Right ventricle myocardium superior (tissue), 1 donor: ENCODE measurements at places on chromosomes 11 and 22. TPM values are rescaled to one million over a fixed set of nuclear protein-coding genes. Genes with fewer than 3 reads are reported as not detected.

The PKNOX2 gene
- 5.8 TPM for total RNA-seq

The CCND1 gene
- 136 TPM for total RNA-seq

The SLC35F2 gene
- total RNA-seq: 0.35 TPM

The LARGE1 gene
- 140 TPM for total RNA-seq

The PRG3 gene
- total RNA-seq: not detected

The RASGRP2 gene
- 38.4 TPM for total RNA-seq

The C11orf16 gene
- not detected for total RNA-seq

The C11orf97 gene
- not detected for total RNA-seq

The PICK1 gene
- 20.4 TPM for total RNA-seq

The SRSF8 gene
- total RNA-seq: 18.2 TPM

The CRYBB2 gene
- not detected for total RNA-seq

- no peak for DNase-seq
Observed at GRCh38 chr11:14454861-14455632, 44.6 kb downstream of the COPB1 start.

GRCh38 chr11:125074511-125075241, 11.6 kb downstream of the SLC37A2 start:
- DNase-seq: no peak

GRCh38 chr11:3192511-3193372, 25.9 kb downstream of the MRGPRG start:
- DNase-seq: no peak

DNA sequence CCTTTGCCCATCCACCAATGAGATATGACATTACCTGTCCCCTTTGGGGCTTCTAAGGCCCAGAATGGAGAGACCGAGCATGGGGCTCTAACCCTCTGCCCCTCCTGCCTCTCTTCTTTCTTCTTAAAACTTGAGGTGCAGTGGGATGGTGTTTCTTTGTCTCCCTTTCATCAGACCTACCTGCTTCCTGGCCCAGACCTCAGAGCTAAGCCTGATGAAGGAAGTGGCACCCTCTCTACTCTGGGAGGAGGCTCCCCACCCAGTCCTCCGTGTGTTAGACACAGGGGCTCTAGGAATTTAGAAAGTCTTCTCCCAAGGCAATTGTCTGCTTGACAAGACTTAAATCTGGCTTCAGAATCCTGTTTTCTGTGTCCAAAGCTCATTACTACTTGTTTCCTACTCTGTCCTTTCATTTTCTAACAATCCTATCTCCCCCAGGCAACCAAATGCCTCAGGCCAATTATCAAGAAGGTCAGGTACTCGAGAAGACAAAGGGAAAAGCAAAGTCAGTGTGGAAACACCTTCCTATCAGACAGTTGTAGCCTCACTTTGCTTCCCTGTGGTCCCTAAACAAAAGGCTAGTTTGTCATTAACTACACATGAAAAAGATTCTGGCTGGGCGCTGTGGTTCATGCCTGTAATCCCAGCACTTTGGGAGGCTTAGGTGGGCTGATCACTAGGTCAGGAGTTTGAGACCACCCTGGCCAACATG, 20.3 kb upstream of the PARVA start:
- no peak for DNase-seq

DNA sequence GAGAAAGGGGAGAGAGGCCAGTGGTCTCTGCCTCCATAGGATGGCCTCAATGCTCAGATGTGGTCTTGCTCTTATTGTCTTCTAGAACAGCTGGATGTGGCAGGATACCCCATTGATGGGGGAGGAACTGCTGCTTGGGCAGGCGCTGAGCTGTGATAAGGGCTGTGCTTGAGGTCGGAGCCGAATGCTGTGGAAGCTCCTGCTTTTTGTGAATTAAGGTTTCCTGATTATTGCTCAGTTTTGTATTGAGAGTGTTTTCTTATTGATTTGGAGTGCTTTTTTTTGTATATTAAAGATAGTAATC, 57.2 kb downstream of the CABIN1 start:
- DNase-seq: no peak

DNA sequence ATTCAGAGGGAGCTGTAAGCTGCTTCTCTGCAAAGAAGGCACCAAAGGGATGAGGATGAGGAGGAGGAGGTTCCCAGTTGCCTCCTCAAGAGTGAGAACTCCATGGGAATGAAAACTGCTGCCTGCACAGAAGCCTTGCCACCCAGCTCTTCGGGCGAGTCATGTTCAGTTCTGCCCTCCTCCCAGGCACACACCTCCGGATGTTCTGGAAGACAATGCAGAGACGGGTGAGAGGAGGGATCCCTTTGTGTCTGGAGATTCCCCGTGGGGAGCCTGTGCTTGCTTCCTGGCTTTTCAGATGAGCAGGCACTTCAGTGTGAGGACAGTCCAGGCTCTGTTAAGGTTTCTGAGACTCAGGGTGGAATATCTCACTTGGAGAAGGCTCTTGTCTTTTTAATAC, 295.6 kb downstream of the DDX10 start:
- no peak for DNase-seq

- peak; percentile 84 for DNase-seq
Observed at GRCh38 chr22:17910561-17911311, 113.6 kb downstream of the MICAL3 start.

DNA sequence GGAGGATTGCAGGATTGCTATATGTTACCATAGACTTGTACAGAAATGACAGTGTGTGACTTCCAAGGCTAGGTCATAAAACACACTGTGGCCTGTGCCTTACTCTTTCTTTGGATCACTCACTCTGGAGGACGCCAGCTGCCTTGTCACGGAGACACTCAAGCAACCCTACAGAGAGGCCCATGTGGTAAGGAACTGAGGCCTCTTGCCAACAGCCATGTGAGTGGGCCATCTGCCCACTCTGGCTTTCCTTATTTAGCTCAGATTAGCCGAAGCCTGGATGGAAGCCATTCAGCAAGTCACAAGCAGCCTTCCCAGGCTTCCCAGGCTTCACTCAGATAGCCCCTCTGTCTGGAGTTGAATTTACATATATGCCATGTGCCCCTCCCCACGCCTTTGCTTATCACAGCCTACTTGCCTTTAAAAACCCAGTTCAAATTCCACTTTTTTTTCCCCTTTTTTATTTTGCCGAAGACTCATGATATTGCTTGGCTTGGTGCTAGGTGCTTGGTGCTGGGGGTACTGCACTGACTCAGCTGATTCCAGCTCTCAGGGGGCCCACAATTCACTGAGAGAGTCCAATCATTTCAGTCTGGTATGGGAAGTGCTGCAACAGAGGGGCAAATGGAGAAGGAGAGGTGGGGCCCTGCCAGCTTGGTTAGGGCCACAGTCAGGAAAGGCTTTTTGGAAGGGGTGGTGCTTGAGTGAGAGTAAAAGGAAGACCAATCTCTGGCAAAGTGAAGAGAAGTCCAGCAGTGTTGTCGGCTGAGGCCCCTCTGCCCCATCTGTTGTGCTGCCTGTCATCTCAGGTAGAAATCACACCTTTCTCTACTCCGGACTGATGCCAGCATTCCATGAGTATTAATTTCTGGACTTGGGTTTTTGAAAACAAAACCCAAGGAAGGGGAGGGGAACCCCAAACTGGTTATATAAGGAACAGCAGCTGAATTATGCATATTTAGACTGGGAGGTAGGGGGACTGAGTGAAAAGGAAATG, 14.5 kb upstream of the P4HA3 start:
- DNase-seq: peak; percentile 92

GRCh38 chr22:30245181-30245984, 1.2 kb downstream of the LIF start:
- no peak for DNase-seq

- no peak for DNase-seq
Observed at GRCh38 chr11:61046833-61047232, 55.5 kb upstream of the CD5 start.

GRCh38 chr11:115869780-115870431, 365.7 kb upstream of the CADM1 start:
- no peak for DNase-seq

- DNase-seq: no peak
Observed at GRCh38 chr22:49660794-49661781, 166.6 kb downstream of the BRD1 start.

GRCh38 chr11:5277807-5278382, 8.2 kb upstream of the HBE1 start:
- DNase-seq: no peak

GRCh38 chr11:65221026-65221425, 39.3 kb downstream of the CAPN1 start:
- no peak for DNase-seq

- DNase-seq: no peak
Observed at GRCh38 chr11:30377347-30377746, 54.4 kb downstream of the ARL14EP start.

- no peak for DNase-seq
Observed at GRCh38 chr22:22013559-22014284, 31.1 kb upstream of the TOP3B start.

DNA sequence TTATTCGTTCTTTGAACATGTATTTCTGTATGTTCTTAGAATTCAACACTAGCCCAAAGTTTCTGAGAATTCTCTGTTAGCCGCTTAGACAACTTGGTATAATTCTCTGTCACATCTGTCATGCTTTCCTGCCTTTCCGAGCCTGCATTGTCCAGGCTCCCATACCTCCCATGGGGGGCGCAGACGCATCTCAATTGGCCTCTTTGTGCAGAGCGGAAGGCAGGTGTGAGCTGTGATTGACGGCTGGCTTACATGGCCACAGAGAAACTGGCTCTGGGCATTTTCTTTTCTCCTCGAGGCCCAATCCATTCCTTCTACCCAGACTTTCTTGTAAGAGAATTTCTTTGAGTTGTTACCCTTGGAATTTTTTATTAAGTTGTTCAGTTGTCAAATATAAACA, 132.7 kb upstream of the SESN3 start:
- no peak for DNase-seq

- peak; percentile 75 for DNase-seq
Observed at GRCh38 chr11:59668188-59668949, 468 bp downstream of the PATL1 start.

- DNase-seq: peak; percentile 95
Observed at GRCh38 chr11:114059278-114059983, at the start of gene ZBTB16. Gene ZBTB16 (plus strand): TSS chr11:114059711. CDS start chr11:114063301, 3,590 bp downstream.

DNA sequence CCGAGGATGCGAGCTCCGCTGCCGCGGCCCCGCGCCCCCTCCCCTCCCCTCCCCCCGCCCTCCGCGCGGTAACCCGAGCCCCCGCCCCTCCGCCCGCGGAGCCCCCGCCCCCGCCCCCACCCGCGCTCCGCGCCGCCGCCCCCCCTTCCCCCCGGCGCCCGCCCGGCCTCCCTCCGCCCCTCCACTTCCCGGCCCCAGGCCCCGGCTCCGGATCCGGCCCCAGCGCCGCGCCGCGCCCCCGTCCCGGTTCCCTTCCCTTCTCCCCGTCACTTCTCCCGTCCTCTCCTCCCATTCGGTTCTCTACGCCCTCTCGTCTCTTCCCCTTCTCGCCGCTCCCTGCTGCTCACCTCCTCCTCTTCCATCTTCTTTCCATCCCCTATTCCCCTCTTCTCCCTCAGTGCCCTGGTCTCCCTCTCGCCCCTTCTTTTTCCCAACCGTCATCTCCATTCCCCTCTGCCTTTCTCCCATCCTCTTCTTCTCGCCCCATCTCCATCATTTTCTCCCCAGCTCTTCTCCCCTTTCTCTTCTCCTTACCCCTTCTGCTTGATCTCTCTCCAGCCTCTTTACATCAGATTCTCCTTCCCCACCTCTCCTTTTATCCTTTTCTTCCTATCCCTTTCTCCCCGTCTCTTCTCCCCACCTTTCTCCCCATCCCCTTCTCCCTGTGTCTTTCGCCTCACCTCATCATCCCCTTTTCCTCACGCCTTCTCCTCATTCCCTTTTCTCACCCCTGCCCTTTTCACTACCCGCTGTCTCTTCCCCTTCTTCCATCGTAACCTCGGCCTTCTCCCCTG, at the start of gene DCHS1:
TSS of gene DCHS1 (minus strand) at position 20 of the 794 bp plus-strand sequence. CDS start 14,196 bp downstream, outside the sequence.
- peak; percentile 70 for DNase-seq

DNA sequence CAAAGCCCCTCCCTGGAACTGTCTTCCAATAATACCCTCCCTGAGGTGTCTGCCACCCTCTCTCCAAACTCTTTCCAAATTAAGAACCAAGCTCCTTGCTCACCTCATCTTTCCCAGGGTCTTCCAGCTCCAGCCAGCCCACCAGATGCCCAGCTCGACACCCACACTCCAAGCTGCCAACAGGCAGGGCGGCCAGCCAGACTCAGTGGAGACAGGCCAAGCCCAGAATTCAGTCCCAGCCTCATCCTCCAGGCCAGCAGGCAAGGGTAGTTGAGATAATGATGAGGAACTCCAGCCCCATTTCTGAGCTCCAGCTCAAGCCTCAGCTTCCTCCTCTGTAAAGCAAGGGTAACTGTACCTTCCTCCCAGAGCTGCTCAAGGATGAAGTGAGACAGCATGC, 132.9 kb downstream of the CHST1 start:
- no peak for DNase-seq

DNA sequence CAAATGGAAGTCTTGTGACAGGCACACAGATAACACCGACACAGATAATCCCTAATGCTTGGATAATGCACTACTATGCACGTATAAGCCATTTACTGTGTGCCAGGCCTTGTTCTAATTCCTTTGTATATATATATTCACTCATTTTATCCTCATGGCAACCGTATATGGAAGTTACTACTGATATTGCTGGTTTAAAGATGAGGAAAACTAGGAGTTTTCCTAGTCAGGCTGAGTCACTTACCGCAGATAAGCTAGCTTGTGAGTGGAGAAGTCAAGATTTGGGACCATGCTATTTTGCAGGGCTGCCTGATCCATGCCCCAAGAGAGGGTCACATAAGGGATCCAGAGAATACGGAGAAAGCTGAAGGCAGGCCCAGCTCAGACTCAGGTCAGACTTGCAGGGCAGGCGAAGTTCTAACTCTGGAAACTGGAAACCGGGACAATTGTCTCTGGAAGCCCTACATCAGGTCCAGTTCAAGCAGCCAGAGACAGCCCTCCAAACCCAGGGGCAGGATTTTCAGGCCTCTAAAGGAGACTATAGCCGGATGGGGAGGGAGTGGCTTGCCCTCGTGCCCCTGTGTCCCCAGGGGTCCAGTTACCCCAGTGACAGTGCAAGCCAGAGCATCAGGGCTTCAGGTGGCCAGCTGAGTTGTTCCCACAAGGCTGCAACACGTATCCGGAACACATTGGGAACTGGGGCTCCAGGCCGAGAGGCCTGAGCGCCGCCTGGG, 534.8 kb downstream of the INSC start:
- DNase-seq: no peak

DNA sequence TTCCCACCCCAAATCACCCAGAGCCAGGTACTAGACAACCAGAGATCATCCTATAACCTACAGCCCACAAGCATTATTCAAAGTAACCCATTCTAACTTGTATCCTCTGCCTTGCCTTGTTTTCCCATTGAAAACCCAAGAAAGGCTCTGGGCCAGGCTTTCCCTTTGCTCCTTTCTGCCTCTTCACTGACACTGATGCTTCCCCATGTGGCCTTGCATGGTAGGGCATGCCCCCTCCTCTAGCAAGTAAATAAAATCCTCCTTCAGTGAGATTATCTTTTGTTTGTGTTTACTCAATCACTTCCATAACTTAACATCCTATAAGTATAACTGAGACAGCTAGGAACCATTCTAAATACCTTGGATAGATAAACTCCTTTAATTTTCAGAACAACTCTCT, 65.6 kb upstream of the FAR1 start:
- DNase-seq: no peak

DNA sequence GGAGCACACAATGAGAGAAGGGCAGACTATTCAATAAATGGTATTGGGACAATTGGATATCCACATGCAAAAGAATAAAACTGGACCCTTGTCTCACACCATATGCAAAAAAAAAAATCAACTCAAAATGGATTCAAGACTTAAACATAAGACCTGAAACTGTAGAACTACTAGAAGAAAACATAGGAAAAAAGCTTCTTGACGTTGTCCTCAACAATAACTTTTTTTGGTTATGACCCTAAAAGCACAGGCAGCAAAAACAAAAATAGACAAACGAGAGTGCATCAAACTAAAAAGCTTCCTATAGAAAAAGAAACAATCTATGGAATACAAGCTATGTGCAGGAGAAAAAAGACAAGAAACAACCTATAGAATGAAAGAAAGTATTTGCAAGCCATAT, 37.1 kb upstream of the EED start:
- DNase-seq: no peak

- no peak for DNase-seq
Observed at GRCh38 chr11:45537614-45538013, 127.8 kb downstream of the CHST1 start.
